IPS DF 6.9 (cell line): ENCODE measurements at places on chromosomes 4 and X.

GRCh38 chr4:149293046-149293649, 522.5 kb downstream of the IQCM start:
- no peak for DNase-seq

- no peak for DNase-seq
These were observed 46.5 kb downstream of the SNX25 start for GRCh38 chr4:185255868-185256267.

DNA sequence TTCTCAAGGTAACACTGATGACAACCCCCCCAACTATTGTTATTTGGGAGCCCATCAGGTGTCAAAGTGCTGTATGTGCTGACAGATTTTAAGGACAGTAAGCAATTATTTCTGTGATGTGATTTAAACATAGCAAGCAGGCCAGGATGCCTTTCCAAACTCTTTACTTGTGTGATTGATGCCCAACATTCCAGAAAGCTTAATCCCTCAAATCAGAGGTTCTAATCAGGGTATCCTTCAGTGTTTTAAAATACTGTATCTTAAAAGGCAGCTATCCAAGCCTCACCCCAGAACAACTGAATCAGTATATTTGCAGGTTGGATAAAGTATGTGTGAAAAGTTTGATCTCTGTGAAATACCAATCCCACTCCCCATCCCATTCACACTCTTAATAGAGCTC, 119.7 kb downstream of the GASK1B start:
- no peak for DNase-seq

DNA sequence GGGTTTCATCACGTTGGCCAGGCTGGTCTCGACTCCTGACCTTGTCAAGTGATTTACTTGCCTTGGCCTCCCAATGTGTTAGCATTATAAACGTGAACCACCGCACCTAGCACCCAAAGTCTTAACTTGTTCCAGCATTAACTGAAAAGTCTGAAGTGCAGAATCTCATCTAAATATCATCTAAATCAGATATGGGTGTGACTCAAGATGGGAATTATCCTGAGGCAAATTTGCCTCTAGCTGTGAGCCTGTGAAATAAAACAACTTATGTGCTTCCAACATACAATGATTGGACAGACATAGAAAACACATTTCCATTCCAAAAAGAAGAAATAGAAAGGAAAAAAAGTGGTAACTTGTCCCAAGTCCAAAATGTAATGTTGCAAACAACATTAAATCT, 641.1 kb upstream of the ATOH1 start:
- no peak for DNase-seq

GRCh38 chr4:87521319-87521718, 7.9 kb downstream of the SPARCL1 start:
- DNase-seq = no peak

GRCh38 chrX:108138814-108139702, 47.5 kb downstream of the ATG4A start:
- DNase-seq = no peak

DNA sequence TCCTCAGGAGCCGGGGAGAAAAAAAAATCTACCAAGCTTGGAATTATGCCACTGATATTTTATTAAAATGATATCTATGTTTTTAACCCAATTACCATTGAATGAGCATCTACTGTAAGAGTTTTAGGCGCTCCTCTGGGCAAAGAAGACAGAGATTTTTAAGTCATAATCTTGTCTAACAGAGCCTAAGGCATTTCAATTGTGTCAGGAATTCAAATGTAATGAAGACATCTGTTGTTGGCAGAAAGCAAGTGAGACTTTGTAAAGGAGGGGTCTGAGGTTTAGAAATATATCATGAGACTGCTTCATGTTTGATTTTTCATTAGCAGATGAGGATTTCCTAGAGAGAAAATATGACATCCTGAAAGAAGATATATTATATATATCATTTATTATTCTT, 1158.1 kb downstream of the FSTL5 start:
- no peak for DNase-seq
